ENCODE measurements at places on chromosomes 6 and 20.
A peak's percentile ranks its signal among the peaks of the same experiment; 100 is the strongest.

DNA sequence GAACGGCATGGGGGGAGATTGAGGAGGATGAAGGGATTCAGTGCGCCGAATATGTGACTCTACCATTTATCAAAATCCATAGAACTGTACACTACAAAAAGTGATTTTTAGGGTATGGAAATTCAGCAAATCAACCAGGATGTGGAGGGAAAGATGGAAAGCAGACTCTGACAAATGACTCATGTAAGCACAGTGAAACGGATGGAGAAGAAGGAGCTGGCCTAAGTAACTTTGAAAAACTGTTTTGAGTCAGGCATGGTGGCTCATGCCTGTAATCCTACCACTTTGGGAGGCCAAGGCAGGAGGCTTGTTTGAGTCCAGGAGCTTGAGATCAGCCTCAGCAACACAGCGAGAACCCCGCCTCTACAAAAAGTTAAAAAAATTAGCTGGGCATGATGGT is 39.2 kb downstream of the MUC22 start:
- DNase-seq: no peak

DNA sequence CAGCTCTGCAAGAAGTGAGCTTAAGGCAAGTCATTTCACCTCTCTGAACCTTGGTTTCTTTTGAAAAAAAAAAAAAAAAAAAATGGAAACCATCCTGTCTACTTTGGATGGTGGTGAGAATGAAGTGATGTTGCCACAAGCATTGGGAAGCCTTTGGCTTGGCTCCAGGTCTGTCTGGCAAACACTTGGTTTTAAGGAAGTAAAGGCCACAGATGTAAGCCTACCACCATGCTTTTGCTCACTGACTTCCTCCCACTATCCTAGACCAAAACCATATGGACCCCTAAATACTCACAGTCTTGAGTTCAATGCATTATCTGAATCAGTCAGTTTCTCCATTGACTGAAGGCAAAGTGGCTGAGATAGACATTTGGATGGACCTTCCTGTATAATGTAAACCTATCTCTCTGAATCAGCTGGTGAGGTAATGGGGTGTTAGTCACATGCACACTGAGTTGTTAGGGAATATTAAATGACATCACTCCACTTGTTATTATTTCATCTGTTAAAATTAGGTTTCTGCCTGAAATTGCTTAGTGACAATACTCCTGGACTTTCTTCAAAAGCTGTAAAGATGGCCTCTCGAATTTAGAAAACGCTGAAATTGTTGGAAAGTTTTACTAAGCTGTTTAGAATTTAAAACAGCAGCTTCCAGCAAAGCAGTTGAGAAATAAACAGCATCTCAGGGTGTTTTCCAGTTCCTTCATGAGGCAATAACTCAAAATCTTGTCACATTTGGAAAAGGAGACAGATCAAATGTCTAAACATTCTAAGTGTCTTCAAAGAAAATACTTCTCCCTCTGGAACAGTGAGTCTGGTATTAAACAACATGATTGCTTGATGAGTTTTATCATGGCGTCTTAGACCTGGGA is 833.5 kb downstream of the DHX35 start:
- DNase-seq: peak; percentile 42

DNA sequence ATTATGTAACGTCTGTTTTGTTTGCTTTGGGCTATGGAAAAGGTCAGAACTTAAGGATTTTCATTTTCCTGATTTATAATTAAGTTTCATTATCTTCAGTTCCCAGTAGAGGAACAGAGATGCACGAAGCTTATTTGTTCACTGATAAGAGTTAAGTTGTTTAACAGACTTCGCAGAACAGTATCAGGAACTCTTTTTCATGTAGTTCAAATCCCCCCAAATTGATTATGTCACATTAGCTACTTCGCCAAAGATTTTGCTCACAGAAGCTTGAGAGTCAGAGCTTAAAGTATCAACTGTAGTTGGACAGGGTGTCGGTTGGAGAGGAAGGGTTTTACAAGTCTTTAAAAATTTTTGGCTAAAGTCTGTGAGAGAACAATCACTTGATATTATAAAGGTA is 43.4 kb downstream of the ZHX3 start:
- DNase-seq: no peak

- DNase-seq: no peak
Measured at GRCh38 chr6:7324520-7324919, 11.5 kb upstream of the SSR1 start.

GRCh38 chr20:50128520-50128905 is 15.6 kb upstream of the UBE2V1 start:
- no peak for DNase-seq

DNA sequence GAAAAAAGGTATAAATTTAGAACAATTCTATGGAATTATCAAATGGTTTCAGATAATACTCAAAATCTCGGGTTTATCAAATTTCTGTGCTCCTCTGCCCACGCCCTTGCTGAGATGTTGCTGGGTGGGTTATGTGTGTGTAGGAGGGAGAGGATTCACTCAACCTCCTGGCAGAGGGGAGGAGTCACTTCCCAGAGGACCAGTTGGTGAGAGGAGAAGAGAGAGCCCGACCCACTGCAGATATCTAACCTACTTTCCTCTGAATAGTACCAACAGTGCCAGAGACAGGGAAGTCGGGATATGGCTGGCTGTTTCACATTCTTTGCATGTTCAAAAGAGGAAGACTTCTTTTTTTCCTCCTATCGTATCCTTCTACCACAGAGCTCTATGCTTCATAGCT is 187.1 kb upstream of the MAN1A1 start:
- no peak for DNase-seq

DNA sequence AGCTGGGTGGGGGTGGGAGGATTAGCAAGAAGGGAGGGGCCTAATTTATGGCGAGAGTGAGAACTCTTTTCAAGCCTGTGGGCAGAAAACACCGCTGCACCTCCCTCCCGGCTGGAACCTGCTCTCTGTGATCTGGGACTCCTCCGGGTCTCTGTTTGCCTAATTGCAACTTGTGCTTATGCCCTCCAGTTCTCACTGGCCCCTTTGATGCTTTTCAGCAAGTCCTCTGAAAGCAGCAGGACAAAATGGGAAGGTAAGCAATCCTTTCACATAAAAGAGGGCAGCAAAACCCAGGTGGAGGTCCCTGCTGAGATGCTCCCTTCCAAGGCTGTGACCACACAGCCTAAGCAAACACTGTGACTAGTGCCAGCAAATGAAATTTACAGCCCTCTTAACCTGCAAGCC is 523.0 kb upstream of the FLRT3 start:
- no peak for DNase-seq

GRCh38 chr6:67287566-67287965 is 1347.5 kb upstream of the ADGRB3 start:
- DNase-seq: peak; percentile 34

- peak; percentile 72 for DNase-seq
Measured at GRCh38 chr6:134882426-134883038, 67.4 kb downstream of the ALDH8A1 start.

DNA sequence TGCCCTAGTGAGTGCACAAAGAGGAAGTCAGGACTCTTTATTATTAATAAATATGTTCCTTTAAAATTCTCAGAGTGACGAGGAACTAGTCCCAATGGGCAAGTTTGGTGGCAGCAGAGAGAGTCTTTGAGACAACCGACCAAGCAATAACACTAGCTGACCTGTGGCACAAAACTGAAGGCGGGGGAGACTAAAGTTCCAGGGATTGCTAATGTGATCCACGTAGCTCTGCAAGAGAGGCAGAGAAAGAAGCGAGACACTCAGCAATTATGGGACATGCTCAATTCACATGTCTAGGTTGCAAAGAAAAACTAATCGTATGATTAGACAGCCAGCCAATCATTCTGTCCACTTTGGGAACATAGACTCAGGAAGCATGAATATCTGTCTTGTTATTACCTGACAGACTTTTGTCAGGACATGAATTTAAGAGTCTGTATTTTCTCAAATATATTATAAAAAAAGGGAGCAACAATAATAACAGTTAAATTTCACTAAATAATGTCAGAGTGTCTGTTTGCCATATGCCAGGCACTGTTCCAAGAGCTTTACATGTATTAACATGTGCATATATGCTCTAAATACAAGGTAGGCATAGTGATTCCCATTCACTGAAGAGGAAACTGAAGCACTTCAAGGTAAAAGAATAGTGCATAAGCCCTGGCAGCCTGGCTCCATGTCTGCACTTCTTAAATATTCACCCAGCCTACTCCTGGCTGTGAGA is 81.0 kb downstream of the COL9A1 start:
- no peak for DNase-seq

DNA sequence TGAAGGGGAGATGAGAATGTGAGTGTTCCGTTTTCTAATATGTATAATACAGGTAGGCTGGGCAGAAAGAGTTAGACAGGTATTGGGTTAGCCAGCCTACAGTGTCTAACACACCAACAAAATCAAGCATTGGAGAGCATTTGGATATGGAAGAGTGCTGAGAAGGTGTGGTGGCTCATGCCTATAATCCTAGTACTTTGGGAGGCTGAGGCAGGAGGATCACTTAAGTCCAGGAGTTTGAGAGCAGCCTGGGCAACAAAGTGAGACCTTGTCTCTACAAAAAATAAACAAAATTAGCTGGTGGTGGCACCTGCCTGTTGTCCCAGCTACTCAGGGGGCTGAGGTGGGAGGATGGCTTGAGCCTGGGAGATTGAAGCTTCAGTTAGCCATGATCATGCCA is 38.6 kb upstream of the SLC23A2 start:
- DNase-seq: no peak

DNA sequence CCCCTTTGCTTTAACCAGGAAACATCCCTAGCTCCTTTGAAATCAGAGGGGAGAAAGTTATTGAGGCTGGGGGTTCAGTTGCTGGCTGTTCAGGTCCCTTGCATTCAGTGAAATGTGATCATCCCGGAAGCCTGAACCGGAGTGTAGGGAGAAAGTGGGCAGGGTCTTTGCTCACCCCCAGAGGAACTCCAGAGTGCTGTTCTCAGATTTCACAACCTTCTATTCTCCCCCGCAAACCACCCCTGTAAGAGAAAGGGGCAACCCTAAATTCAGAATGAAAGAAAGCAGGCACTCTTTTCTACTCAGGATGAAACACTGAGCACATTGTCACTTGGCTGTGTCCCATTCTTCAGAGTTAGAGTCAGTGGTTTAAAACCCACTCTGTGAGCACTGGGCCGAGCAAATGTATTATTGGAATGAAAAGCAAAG is 139.8 kb downstream of the KHDC1L start:
- peak; percentile 20 for DNase-seq

DNA sequence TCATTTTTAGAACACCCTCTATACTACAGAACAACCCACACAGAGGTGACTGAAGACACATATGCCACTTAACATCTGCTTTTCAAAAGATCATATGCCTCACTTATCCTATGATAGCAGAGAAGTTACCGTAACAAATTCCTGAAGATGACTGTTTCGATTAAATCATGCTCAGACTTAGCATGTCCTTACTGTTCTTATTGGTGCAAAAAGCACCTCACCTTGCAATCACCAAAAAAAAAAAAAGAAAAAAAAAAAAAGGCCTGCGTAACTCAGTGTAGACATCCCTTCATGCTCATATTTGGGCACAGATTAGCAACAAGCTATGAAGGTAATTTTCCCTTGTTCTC is 17.7 kb upstream of the DST start:
- DNase-seq: no peak

DNA sequence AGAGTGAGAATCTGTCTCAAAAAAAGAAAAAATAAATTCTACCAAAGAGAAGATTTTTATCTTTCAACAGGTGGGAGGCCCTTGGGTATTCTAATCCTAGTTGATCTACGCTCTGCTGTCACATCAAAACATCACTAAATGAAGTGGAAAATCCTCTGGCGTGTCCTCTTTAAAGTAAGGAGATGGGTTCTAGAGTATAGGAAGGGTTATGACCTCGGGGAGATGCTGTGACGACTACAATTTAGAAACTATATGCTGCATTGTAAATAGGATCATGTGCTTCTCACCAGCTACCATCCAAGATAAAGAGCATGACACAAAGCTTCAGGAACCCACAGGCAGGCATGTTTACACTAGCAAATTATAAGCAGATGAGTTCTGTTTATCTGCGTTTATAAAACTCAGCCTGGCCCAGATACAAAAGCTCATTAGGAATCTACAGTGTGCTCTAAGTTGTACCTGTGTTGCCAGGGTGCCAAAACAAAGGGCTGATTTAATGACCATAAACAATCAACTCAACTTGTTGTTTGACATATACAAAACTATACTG is 197.1 kb upstream of the PLN start:
- peak; percentile 9 for DNase-seq

GRCh38 chr6:156963712-156964700 is 186.8 kb downstream of the ARID1B start:
- DNase-seq: peak; percentile 73

GRCh38 chr20:527571-527886 is 16.1 kb downstream of the CSNK2A1 start:
- DNase-seq: no peak

DNA sequence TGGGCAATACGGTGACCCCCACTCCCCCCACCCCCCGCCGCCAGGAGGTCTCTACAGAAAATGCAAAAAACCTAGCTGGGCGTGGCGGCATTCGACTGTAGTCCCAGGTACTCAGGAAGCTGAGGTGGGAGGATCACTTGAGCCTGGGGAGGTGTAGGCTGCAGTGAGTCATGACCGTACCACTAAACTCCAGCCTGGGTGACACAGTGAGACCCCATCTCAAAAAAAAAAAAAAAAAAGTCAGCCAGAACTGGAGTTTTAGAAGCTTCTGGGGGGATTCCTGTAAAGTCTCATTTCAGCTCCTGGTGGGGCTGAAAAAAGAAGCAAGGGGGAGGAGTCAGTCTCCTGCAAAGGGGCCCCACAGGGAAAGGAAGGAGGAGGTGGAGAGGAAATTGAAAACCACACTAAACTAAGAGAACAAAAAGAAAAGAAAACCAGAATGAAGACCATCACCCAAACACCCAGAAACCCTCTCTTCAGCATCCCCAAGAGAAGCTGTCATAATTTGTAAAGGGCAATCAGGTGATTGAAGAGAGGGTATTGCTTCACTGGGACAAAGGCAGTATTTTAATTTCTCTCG is 50.4 kb downstream of the NOL4L start:
- DNase-seq: no peak

DNA sequence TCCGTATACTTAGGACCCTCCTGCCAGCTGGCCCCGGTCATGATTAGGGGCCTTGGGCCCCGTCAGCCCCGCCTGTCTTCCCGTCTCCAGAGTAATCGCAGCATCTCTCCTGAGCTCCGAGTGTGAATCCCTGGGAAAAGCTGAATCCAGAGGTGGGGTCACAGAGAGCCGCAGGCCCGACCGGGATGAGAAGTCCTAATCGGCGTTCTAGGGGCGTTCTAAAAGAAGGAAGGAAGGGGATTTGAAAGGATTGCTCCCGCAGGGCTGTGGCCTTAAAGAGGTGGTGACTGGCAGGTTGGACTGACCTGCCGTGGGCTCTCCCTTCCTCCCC is 371 bp downstream of the HMGN4 start:
- no peak for DNase-seq

- no peak for DNase-seq
Measured at GRCh38 chr20:52269321-52269720, 77.7 kb upstream of the ZFP64 start.

- DNase-seq: no peak
Measured at GRCh38 chr6:170080169-170080827, 210.6 kb downstream of the DLL1 start.

All from fibroblast of skin of back (primary cell).